ENCODE measurements at places on chromosomes 16 and 17. TPM values are rescaled to one million over a fixed set of nuclear protein-coding genes. Genes with fewer than 3 reads are reported as not detected.

Gene TPSG1
- not detected for total RNA-seq

Gene CTRL
- total RNA-seq: 2.6 TPM

Gene KRT28
- total RNA-seq: not detected

Gene ABCA8
- total RNA-seq: not detected

Gene CD300E
- not detected for total RNA-seq

Gene GRIN2A
- total RNA-seq: 34.6 TPM
